Thoracic aorta (tissue), 2 donors: ENCODE measurements at places on chromosomes 5 and 9. TPM values are rescaled to one million over a fixed set of nuclear protein-coding genes. Genes with fewer than 3 reads are reported as not detected.
A peak's percentile ranks its signal among the peaks of the same experiment; 100 is the strongest.

GRCh38 chr5:115977096-115977495 lies 14.8 kb downstream of the LVRN start:
- peaks cover 31% of the 10 kb centered on the region for H3K4me1 ChIP-seq
- H3K27me3 ChIP-seq: no peaks in the 10 kb centered on the region
- no peaks in the 10 kb centered on the region for H3K36me3 ChIP-seq
- no peak for DNase-seq
- peak overlapping the region; percentile 10 for H3K27ac ChIP-seq

GRCh38 chr9:84002344-84002743 lies 21.7 kb downstream of the RMI1 start:
- H3K36me3 ChIP-seq: no peaks in the 10 kb centered on the region
- H3K27me3 ChIP-seq: no peaks in the 10 kb centered on the region
- no peak for DNase-seq
- no peak overlapping the region for H3K27ac ChIP-seq

DNA sequence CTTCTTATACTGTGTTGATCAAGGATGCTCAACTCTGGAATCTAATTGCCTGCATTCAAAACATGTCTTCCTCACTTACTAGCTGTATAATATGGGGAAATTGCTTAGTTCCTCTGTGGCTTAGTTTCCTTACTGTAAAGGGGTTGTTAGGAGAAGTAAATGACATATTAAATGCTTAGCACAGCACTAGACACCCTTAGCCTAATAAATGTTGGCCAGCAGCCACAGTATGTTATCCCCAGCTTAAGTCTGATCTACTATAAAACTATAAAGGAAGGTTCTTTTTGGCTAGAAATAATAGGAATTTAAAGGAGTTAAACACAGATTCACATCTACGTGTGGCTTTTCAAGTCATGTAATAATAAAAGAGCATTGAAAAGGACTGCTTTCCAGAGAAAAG lies 232.4 kb downstream of the PCSK1 start:
- H3K27me3 ChIP-seq: no peaks in the 10 kb centered on the region
- H3K27ac ChIP-seq: no peak overlapping the region
- DNase-seq: no peak
- peaks cover 18% of the 10 kb centered on the region for H3K4me1 ChIP-seq
- no peak overlapping the region for H3K4me3 ChIP-seq
- H3K36me3 ChIP-seq: no peaks in the 10 kb centered on the region

- H3K4me1 ChIP-seq: peaks cover 5% of the 10 kb centered on the region
- H3K27me3 ChIP-seq: no peaks in the 10 kb centered on the region
- no peak for DNase-seq
- H3K4me3 ChIP-seq: no peak overlapping the region
- no peak overlapping the region for H3K27ac ChIP-seq
These were observed 204.2 kb upstream of the PTGER4 start for GRCh38 chr5:40475561-40475960.

DNA sequence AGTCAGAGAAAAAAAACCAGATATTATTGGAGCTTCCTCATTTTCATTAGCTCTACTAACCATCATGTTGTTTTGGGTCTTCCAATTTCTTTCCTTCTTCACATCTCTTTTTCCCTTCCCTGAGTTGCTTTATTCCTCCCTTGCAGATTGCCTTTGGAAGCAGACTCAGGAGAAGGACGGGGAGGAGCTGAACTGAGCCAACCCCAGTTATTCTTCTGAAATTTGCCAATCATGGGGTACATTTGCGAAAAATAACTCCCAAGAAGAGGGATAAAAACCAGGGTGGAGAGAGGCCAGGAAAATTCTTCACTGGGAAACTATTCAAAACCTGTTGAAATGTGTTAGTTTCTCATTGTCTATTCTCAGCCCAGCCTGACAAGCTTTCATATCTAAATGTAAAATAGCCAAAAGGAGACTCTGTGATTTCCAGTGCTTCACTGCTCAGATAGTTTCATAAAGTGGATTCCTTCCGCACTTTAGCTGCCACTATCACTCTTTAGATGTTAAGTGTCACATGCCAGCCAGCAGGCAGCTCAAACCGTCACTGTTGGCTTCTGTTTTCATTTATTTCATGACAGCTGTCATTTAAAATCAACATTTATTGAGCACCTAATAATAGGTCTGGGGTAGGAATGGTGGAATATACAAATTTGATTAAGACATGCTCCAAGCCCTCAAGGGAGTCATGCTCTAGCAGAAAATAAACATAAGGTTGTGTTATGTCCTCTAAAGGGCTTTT lies 204.5 kb downstream of the SREK1 start:
- no peaks in the 10 kb centered on the region for H3K27me3 ChIP-seq
- no peak overlapping the region for H3K4me3 ChIP-seq
- no peaks in the 10 kb centered on the region for H3K4me1 ChIP-seq

GRCh38 chr5:61472172-61472958 lies 140.3 kb downstream of the ZSWIM6 start:
- DNase-seq: no peak
- no peaks in the 10 kb centered on the region for H3K36me3 ChIP-seq
- no peak overlapping the region for H3K4me3 ChIP-seq

DNA sequence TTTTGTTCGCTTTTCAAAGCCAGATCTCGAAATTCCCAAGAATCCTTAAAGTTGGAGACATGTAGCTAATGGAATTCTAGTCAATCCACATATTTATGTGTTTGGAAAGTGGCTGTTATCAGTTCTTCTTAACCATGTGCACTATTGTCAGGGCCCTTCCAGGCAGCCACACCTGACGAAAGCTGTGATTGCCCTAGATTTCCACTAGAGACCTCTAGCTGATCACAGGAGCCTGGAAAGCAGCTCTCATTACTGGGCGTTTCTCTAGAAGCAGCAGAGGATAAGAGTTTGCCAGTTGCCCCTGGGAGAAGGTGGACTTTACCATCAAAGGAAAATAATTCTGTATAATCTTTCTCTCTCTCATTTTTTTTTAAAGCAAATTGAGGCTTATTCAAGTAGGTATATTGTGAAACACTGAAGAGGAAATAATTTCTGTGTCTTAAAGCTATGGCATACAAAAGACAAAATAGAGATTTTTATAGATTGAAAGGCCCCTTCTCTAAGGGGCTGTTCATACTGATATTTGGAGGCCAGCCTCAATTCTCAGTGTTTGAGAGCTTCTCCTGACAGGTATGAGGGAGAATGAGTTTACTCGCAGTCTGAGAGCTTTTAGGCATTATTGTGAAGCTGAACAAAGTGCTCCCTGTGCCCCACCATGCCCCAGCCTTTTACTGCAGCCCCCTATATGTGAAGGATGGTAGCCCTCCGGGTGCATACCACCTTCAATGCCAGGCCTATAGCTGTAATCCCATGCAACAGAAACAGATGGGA lies 405.4 kb upstream of the ACTBL2 start:
- no peak overlapping the region for H3K27ac ChIP-seq
- H3K27me3 ChIP-seq: no peaks in the 10 kb centered on the region
- H3K4me3 ChIP-seq: no peak overlapping the region
- no peaks in the 10 kb centered on the region for H3K4me1 ChIP-seq
- no peaks in the 10 kb centered on the region for H3K36me3 ChIP-seq

DNA sequence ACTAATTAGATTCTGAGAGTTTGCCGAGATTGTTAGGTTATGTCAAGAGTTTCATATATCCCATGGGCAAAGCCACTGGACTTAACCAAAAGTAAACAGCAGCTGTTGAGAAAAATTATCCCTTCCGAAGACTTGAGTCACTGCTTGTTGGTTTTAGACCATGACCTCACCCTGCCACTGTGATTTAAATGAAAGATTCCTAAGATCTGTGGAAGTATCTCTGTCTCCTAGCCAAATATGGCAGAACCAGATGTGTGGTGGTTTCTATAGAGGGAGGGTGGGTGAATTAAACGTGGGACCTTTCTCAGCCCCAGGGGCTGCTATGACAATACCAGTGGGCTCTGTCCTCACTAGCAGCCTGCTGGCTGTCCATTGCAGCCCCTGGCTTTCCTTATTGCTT lies 19.3 kb downstream of the DMRT3 start:
- no peaks in the 10 kb centered on the region for H3K4me1 ChIP-seq
- H3K27me3 ChIP-seq: no peaks in the 10 kb centered on the region
- no peak overlapping the region for H3K4me3 ChIP-seq
- no peak overlapping the region for H3K27ac ChIP-seq

- H3K36me3 ChIP-seq: no peaks in the 10 kb centered on the region
- DNase-seq: no peak
- no peaks in the 10 kb centered on the region for H3K27me3 ChIP-seq
- H3K27ac ChIP-seq: no peak overlapping the region
- no peaks in the 10 kb centered on the region for H3K4me1 ChIP-seq
These were observed 22.8 kb downstream of the ANGPTL2 start for GRCh38 chr9:127099664-127100063.

DNA sequence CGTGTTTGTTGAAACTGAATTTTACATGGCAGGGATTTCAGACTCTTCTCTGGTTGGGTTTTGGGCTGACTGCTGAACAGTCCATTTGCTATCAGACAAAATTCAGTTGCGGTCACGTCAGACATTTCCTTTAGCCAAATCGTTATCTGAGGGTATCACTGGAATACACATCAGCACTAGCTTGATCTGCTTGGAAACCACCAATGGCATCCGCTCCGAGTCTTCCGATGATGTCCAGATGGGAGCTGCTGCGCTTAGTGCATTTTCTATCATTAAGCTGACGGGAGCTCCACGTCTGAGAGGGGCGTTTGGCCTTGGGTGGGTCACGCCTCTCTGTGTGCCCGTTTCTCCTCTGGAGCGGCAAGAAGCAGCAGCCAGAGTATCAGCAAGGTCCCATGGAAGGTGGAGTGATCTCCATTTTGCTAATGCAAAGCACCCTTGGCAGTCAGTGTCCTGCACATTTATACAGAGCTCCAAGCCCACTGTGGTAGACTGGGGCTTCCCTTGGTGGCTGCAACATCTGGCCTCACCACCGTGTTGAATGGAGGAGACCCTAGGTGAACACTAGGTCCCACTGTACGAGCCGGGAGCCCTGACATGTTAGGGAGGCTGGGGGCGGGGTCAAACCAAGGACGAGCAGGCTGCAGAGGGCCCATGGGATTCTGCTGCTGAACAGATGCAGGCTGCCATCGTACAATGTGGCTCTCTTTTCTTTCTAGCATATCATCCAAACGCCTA lies 134.6 kb upstream of the PHYKPL start:
- no peaks in the 10 kb centered on the region for H3K36me3 ChIP-seq
- no peak overlapping the region for H3K4me3 ChIP-seq
- peaks cover 12% of the 10 kb centered on the region for H3K4me1 ChIP-seq

GRCh38 chr5:78041805-78042204 lies 252.7 kb downstream of the AP3B1 start:
- DNase-seq: no peak
- H3K36me3 ChIP-seq: peaks cover 3% of the 10 kb centered on the region
- no peak overlapping the region for H3K27ac ChIP-seq
- no peaks in the 10 kb centered on the region for H3K27me3 ChIP-seq

GRCh38 chr5:75567710-75568109 lies 43.5 kb upstream of the ANKDD1B start:
- H3K36me3 ChIP-seq: no peaks in the 10 kb centered on the region
- DNase-seq: no peak
- peaks cover 48% of the 10 kb centered on the region for H3K4me1 ChIP-seq
- no peak overlapping the region for H3K4me3 ChIP-seq
- no peaks in the 10 kb centered on the region for H3K27me3 ChIP-seq

GRCh38 chr9:120350596-120350995 lies 229.4 kb downstream of the CDK5RAP2 start:
- no peaks in the 10 kb centered on the region for H3K36me3 ChIP-seq
- DNase-seq: no peak
- H3K27ac ChIP-seq: no peak overlapping the region
- H3K4me3 ChIP-seq: no peak overlapping the region
- no peaks in the 10 kb centered on the region for H3K27me3 ChIP-seq
- H3K4me1 ChIP-seq: no peaks in the 10 kb centered on the region

- H3K4me3 ChIP-seq: no peak overlapping the region
- no peak for DNase-seq
- no peaks in the 10 kb centered on the region for H3K36me3 ChIP-seq
These were observed 24.7 kb upstream of the CETN3 start for GRCh38 chr5:90434116-90434714.

GRCh38 chr5:83509540-83509939 lies 38.0 kb downstream of the VCAN start:
- H3K4me3 ChIP-seq: peak overlapping the region; percentile 26
- peaks cover 5% of the 10 kb centered on the region for H3K36me3 ChIP-seq
- H3K4me1 ChIP-seq: peaks cover 14% of the 10 kb centered on the region
- H3K27me3 ChIP-seq: no peaks in the 10 kb centered on the region

GRCh38 chr9:87610200-87611155 lies 112.8 kb downstream of the DAPK1 start:
- no peak for DNase-seq
- no peaks in the 10 kb centered on the region for H3K36me3 ChIP-seq
- no peaks in the 10 kb centered on the region for H3K4me1 ChIP-seq
- H3K27ac ChIP-seq: no peak overlapping the region

DNA sequence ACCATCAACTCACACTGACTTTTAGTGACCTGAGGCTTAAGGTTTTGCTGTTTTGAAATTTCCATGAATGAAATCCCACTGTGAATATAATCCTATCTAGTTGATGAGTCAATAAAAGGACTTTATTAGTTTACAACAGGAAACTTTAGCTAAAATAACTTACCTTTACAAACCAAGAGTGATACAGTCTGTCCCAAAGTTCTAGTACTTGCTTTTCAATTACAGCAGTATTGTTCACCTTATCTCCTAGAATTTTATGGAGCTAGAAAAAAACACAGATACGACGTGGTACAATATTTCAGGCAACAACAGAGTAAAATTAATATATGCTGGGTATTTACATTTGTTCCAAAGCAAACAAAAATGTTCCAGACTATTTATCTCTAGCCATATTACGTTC lies 46.9 kb upstream of the CTNNAL1 start:
- H3K27ac ChIP-seq: no peak overlapping the region
- DNase-seq: no peak
- peaks cover 35% of the 10 kb centered on the region for H3K36me3 ChIP-seq
- H3K4me3 ChIP-seq: no peak overlapping the region

DNA sequence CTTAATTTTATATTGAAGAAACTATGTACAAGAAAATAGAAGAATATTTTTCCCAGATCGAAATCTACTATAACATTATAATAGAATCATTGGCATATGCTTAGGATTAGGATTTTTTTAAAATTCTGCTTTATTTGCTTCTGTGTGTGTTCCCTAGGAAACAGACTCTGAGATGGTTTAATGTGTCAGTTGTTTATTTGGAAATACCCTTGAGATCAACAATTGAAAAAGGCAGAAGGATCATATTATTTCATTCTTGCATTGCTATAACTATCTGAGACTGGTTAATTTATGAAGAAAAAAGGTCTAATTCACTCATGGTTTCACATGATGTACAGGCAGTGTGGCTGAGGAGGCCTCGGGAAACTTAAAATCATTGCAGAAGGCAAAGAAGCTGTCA lies 622.6 kb downstream of the PRR16 start:
- no peak for DNase-seq
- no peak overlapping the region for H3K27ac ChIP-seq
- no peaks in the 10 kb centered on the region for H3K27me3 ChIP-seq
- H3K4me1 ChIP-seq: no peaks in the 10 kb centered on the region
- H3K36me3 ChIP-seq: no peaks in the 10 kb centered on the region

GRCh38 chr9:137435980-137436760 lies 5.0 kb downstream of the ENTPD8 start:
- no peak for DNase-seq
- no peak overlapping the region for H3K4me3 ChIP-seq
- H3K36me3 ChIP-seq: no peaks in the 10 kb centered on the region
- H3K27me3 ChIP-seq: no peaks in the 10 kb centered on the region
- peaks cover 10% of the 10 kb centered on the region for H3K4me1 ChIP-seq

Gene IL9
- not detected for total RNA-seq

Gene DMGDH
- total RNA-seq: 0.95 TPM

Gene FBP1
- total RNA-seq: 3.8 TPM

Gene FOXD4
- not detected for total RNA-seq

Gene TCF7
- 2.1 TPM for total RNA-seq

Gene SOHLH1
- total RNA-seq: not detected

Gene IFNK
- not detected for total RNA-seq

Gene SPATA31A7
- not detected for total RNA-seq

Gene SPINK1
- total RNA-seq: 3.4 TPM

Gene ADAMTS6
- total RNA-seq: 11.8 TPM
